ENCODE measurements at places on chromosomes 12 and 14.

GRCh38 chr12:102539651-102540553 is 59.5 kb upstream of the IGF1 start:
- DNase-seq, result peak; percentile 95

DNA sequence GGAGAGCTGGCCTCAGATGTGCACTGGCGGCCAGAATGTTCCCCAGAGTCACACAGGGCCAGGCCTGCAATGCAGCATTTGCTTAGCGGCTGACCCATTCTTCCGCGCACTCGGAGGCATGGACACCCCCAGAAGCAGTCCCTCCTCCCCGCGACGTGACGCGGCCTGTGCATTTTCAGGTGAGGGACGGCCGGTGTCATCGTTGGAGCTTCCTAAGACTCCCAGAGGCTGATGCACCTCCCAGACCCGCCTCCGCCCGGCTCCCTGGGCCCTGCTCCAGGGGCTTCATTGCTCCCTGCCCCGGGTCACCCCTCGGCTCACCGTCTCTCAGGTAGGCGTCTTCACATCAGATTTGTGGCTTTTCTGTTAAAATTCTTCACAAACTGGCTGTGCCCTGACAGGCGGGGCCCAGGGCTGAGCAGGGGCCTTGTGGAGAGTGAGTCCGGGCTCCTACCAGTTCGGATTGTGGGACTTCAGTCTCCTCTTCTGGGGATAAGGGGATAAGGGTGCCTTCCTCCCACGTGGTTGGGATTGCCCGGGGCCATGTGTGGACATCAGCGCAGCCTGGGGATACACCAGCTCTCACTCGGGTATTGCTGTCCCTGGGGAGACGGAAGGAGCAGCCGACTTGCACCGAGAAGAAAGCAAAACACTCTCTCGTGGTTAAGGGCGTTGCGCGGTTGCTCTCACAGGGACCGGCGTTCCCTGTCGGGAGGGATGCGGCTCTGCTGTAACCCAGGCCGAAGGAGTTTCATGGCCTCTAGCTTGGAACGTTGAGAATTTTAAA is 249.1 kb downstream of the ADGRD1 start:
- no peak for DNase-seq

GRCh38 chr12:131381716-131382430 is 329.0 kb upstream of the SFSWAP start:
- DNase-seq, result no peak

DNA sequence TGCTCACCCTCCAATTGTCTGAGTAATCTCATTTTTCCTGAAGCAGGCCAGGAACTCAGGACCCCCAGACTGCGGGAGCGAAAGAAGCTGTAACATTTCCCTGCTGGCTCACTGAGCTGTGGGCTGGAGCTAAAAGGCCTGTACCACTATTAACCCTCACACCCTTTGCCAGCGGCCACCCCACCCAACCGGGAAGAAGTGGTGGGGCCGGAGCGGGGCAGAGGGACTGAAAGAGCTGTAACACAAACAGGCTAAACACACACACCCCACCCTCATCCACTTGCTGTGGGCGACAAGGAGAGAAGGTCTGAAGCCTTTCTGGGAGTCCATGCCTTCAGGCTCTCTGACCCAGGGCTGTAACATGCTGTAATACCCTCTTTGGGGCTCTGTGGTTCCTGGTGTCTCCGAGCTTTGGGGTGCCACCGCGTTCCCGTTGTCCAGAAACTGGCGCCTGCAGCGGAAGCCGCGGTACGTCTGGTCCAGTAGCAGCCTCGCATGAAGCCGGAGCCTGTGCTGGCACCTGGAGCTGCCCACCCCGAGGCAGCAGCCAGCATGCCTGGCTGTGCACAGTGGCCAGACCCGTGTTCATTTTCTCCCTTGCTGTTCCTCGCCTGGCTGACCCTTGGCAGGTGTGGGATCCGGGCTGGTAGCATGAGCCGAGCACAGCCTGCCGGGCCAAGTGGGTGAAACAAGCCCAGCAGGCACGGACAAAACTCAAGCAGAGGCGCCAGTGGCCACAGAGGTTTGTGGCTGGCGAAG is 345.5 kb upstream of the MGAT4C start:
- DNase-seq, result no peak

DNA sequence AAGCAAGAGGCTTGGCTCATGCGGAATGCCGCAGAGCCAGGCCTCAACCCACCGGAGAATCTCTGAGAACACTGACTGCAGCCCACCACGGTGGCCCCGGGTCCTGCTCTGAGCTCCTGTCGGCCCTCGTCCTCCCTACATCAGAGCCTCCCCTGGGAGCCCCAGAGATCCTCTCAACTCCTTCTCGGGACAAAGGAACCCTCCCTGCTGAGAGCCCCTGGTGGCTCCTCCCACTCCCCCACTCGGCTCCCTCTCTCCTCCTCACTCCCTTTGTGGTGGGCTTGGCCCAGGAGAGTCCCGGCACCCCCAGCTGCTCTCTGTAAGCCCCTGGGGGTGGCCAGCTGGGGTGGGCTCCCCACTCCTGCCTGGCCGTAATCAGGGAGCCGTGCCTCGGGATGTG is 11.1 kb upstream of the INF2 start:
- DNase-seq, result no peak

DNA sequence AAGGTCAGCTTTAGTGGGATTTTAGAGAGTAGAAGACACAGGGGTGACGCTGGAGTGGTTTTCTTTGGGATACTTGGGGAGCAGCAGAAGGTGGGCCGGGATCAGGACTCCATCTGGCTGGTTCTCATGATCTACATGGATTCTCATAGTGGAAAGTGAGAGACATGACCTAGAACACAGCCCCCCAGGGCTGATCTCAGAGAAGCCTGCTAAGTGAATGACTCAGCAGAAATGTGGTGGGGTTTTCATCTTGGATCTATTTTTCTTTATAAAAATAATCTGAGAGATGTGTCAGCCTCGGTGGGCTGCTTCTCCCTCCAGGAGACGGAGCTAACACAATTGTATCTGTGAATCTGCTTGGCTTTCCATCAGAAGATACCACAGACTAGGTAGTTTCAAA is 484.4 kb downstream of the TMEM121 start:
- no peak for DNase-seq

GRCh38 chr12:114404926-114405518 is 922 bp downstream of the TBX5 start:
- no peak for DNase-seq

DNA sequence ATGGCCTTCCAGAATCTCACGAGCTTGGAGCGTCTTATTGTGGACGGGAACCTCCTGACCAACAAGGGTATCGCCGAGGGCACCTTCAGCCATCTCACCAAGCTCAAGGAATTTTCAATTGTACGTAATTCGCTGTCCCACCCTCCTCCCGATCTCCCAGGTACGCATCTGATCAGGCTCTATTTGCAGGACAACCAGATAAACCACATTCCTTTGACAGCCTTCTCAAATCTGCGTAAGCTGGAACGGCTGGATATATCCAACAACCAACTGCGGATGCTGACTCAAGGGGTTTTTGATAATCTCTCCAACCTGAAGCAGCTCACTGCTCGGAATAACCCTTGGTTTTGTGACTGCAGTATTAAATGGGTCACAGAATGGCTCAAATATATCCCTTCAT is 92.2 kb downstream of the FLRT2 start:
- no peak for DNase-seq

- no peak for DNase-seq
Measured at GRCh38 chr12:3704512-3705353, 48.2 kb downstream of the CRACR2A start.

DNA sequence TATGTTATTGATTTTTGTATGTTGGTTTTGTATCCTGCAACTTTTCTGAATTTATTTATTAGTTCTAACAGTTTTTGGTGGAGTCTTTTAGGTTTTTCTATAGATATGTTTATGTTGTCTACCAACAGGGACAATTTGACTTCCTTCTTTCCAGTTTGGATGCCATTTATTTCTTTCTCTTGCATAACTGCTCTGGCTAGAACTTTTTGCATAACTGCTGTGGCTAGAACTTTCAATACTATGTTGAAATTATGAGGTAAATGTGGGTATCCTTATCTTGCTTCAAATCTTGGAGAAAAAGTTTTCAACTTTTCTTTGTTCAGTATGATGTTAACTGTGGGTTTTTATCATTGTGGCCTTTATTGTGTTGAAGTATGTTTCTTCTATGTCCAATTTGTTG is 39.9 kb upstream of the PLBD1 start:
- DNase-seq, result no peak

- no peak for DNase-seq
Measured at GRCh38 chr14:29868000-29868399, 59.6 kb downstream of the PRKD1 start.

GRCh38 chr14:31395572-31396205 is 24.7 kb downstream of the HEATR5A start:
- DNase-seq, result no peak

DNA sequence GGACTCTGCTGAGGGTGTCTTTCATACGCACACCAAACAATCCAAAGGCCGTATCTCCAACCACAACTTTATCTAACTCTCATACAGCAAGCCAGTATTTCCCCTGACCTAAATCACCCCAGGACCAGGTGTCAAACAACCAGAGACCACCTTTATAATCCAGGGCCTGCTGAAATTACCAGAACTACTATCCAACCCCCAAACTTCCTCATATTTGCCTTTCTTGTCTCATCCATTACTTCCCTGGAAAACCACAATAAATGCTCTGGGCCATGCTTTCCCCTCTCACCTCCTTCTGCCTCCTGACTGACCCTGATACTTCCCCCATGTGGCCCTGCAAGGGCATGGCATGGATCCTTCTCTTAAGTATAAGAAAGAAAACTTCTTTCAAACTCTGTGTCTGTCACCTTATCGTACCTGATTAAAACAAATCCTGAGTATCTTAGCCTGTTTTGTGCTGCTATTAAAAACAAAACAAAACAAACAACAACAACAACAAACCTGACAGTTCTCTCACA is 44.7 kb upstream of the CRACR2A start:
- no peak for DNase-seq

GRCh38 chr14:71021347-71022011 is 114.2 kb downstream of the PCNX1 start:
- peak; percentile 61 for DNase-seq

- DNase-seq, result no peak
Measured at GRCh38 chr12:77113971-77114370, 48.6 kb upstream of the E2F7 start.

GRCh38 chr14:88698651-88699050 is 94.1 kb downstream of the EML5 start:
- DNase-seq, result no peak

DNA sequence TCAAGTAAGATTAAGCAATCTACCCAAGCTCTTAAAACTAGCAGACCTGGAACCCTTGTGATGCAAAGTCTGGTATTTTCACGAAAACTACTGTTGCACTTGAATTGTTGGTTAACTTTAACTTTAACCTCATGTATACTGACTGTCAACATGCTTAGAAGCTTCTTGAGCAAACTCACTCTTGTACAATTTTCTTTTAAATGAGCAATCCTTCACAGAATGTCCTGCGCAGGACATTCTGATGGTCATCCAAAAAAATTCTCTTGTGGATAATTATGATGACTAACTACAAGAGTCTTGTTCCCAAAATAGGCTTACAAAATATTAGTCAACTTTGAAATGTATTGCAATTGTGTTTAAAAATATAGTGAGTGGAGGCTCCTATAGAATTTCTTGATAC is 54.0 kb upstream of the PDE3A start:
- peak; percentile 58 for DNase-seq
